ENCODE measurements at places on chromosomes 3 and 15. TPM values are rescaled to one million over a fixed set of nuclear protein-coding genes. Genes with fewer than 3 reads are reported as not detected.

RBP2 gene
- not detected for polyA plus RNA-seq

SETD2 gene
- polyA plus RNA-seq: 21.9 TPM

PRR23E gene
- polyA plus RNA-seq: not detected

SEMA6D gene
- polyA plus RNA-seq: 0.05 TPM

SMCO1 gene
- polyA plus RNA-seq: not detected

UBA7 gene
- polyA plus RNA-seq: 36.5 TPM

CKMT1B gene
- polyA plus RNA-seq: not detected

HACD2 gene
- polyA plus RNA-seq: 13.6 TPM

C3orf70 gene
- not detected for polyA plus RNA-seq

FAM174B gene
- 1.4 TPM for polyA plus RNA-seq

SLC28A2 gene
- 0.21 TPM for polyA plus RNA-seq

LRRC49 gene
- 3.4 TPM for polyA plus RNA-seq

STARD9 gene
- polyA plus RNA-seq: 2.7 TPM

C3orf38 gene
- 33.7 TPM for polyA plus RNA-seq

PLA2G4D gene
- not detected for polyA plus RNA-seq

TMEM158 gene
- polyA plus RNA-seq: not detected

SPINK8 gene
- polyA plus RNA-seq: not detected

EFHB gene
- 0.28 TPM for polyA plus RNA-seq

IL12A gene
- 3.6 TPM for polyA plus RNA-seq

ATP13A3 gene
- 15.6 TPM for polyA plus RNA-seq

KIF7 gene
- polyA plus RNA-seq: 0.06 TPM

NR1I2 gene
- 0.47 TPM for polyA plus RNA-seq

ZNF662 gene
- polyA plus RNA-seq: not detected

MRAS gene
- not detected for polyA plus RNA-seq

DNAH12 gene
- 0.07 TPM for polyA plus RNA-seq

AP4E1 gene
- 6.7 TPM for polyA plus RNA-seq

MST1R gene
- 2.2 TPM for polyA plus RNA-seq

KCNAB1 gene
- 0.58 TPM for polyA plus RNA-seq

IQGAP1 gene
- 99.6 TPM for polyA plus RNA-seq

LMOD3 gene
- 0.06 TPM for polyA plus RNA-seq

DUOX1 gene
- 2.1 TPM for polyA plus RNA-seq

WDR72 gene
- not detected for polyA plus RNA-seq

CHRNA3 gene
- polyA plus RNA-seq: 0.07 TPM

MOBP gene
- not detected for polyA plus RNA-seq

GCNT3 gene
- 0.20 TPM for polyA plus RNA-seq

CHRD gene
- not detected for polyA plus RNA-seq

ANKRD63 gene
- not detected for polyA plus RNA-seq

TARS3 gene
- polyA plus RNA-seq: 4.8 TPM

SLC51B gene
- not detected for polyA plus RNA-seq

CFAP91 gene
- 0.68 TPM for polyA plus RNA-seq

Data from GM12878 (cell line).